Left colon (tissue), 2 donors: ENCODE measurements at places on chromosomes 3 and 15. TPM values are rescaled to one million over a fixed set of nuclear protein-coding genes. Genes with fewer than 3 reads are reported as not detected.

DNA sequence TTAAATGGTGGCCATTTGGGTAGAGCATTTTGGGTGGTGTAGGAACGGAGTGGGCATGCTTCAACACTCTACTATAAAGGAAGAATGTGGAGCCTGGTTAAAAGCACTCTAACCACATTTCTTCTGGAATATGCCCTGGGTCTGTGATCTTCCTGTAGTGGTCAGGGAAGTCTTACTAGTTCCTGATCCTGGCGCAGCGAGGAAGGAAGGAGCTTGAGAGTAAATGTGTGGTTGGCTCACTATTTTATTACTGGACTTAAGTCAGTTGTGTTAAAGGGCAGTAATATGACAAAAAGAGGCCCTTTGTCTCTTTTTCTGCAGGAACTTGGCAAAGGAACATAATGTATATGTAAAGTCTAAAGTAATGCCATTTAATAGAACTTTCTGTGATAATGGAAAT lies 197.6 kb upstream of the ZPLD1 start:
- no peak for DNase-seq

FSD2 gene
- not detected for total RNA-seq

GRCh38 chr3:426072-426471 lies 229.5 kb downstream of the CHL1 start:
- no peak for DNase-seq

GRCh38 chr3:113441051-113441770 lies at the start of gene CFAP44:
Gene CFAP44 (minus strand): TSS chr3:113441493. CDS start chr3:113433664, 7,829 bp downstream.
- peak; percentile 65 for DNase-seq

DNA sequence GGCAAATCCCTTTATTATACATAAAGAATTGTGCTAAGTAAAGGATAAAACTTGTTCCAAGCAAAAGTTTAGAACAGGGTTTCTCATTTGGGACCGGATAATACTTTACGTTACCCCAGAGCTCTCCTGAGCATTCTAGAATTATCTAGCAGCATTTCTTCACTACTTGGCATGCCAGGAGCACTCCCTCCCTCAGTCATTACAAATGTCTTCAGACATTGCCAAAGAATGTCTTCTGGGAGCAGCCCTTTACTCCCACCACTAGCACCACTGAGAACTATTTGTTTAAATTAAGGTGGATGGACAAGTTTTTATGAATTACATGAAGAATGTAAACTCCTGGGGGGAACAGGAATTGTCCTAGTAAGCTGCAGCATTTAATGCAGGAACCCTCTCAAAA lies 516.4 kb downstream of the GBE1 start:
- DNase-seq = no peak

- no peak for DNase-seq
Observed at GRCh38 chr3:127265581-127265981, 22.3 kb downstream of the PRR20G start.

CD80 gene
- total RNA-seq = 0.40 TPM

UNC45A gene
- total RNA-seq = 58.1 TPM
